ENCODE measurements at places on chromosomes 13 and 19. TPM values are rescaled to one million over a fixed set of nuclear protein-coding genes. Genes with fewer than 3 reads are reported as not detected.

Gene CYP4F2
- 0.09 TPM for total RNA-seq

Gene PLPP2
- total RNA-seq: 38.1 TPM

Gene SLC5A5
- not detected for total RNA-seq

Gene F2RL3
- total RNA-seq: 4.4 TPM

Gene ZNF714
- total RNA-seq: 5.0 TPM

Gene ZNF100
- 5.1 TPM for total RNA-seq

Gene FAM216B
- not detected for total RNA-seq

Gene EMC10
- 75.2 TPM for total RNA-seq

Gene KASH5
- not detected for total RNA-seq

Gene PRTN3
- total RNA-seq: not detected

Gene CYP2A7
- total RNA-seq: not detected

Gene KLK3
- total RNA-seq: not detected

Gene NOVA2
- 3.7 TPM for total RNA-seq

Gene TSC22D1
- total RNA-seq: 139 TPM

Gene RDH8
- not detected for total RNA-seq

Gene ZBTB32
- not detected for total RNA-seq

Gene TYROBP
- not detected for total RNA-seq

Gene CCDC70
- total RNA-seq: not detected

Gene KLK14
- not detected for total RNA-seq

Gene ZNF625
- 12.0 TPM for total RNA-seq

Gene PSG2
- not detected for total RNA-seq

Gene UQCRFS1
- 29.4 TPM for total RNA-seq

Gene LILRA6
- total RNA-seq: not detected

Gene ZNF415
- total RNA-seq: 0.60 TPM

Gene ZSCAN4
- not detected for total RNA-seq

Gene KLK5
- total RNA-seq: not detected

Data from dermis lymphatic vessel endothelial cell (primary cell).